ENCODE measurements at places on chromosomes 5 and 9.

GRCh38 chr5:157387683-157388093 lies 72.3 kb upstream of the NIPAL4 start:
- no peak for DNase-seq

DNA sequence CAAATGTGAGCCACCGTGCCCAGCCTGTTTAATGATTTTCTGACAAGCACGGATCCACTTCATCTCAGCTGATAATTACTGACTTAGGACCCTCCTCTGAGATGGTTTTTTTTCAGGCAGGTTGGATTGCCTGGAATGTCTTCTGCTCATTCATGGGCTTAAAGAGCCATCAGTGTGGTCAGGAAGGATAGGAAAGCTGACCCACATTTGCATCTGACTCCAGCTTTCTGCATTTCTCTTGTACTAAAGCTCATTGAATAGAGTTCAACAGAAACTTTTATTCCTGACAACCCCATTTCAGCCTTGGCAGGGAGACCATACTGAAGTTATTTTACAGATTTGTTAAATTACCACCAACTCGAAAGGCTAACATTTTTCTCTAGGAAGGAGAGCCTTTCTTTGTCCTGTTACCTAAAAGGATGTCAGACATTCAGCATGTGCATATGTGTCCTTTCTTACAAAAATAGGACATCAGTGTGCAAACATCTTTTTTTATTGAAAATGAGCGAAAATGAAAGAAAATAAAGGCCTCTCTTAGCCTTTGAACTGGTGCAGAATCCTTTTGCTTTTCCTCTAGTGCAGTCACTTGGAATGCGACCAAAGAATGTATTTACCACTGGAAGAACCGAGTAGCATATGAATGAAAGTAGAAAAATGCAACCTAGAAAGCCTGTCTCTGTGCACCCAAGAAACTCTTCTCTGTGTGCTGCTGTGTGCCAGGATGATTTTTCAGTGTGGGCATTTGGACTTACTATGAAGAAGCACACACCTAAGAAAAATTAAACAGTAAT lies 26.6 kb downstream of the ADCY2 start:
- DNase-seq, result no peak

- no peak for DNase-seq
These were observed 982.0 kb upstream of the ARRDC3 start for GRCh38 chr5:92364986-92365550.

GRCh38 chr5:67050125-67050524 lies 146.5 kb downstream of the CD180 start:
- DNase-seq, result no peak

- DNase-seq, result no peak
These were observed 53.5 kb upstream of the MCCC2 start for GRCh38 chr5:71533615-71534014.

DNA sequence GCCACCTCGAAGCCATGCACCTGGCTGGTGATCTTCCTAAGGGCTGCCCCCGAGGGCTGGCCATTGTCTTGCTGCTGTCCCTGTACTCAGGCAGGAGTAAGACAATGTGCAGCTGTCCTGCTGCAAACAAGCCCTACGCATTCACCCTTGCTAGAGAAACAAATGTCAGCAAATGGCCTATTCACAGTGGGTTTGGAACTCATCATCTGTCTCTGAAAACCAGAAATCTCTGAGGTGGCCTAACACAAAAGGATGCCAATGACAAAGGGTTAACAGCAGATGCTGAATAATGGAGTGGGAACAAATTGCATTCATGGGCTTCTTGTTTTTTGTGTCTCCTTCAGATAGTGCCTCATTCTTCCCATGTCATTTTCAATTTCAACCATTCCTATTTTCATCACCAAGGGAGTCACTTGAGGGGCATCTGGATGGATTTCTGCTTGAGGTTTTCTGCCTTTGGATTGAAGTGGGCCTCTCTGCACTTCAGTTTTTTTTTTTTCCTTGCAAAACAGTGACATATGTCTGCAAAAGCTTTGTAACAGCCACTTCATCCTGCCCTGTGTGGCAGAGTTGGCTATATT lies 261.6 kb upstream of the VLDLR start:
- no peak for DNase-seq

- no peak for DNase-seq
These were observed 136.4 kb upstream of the FBXL7 start for GRCh38 chr5:15363601-15364000.

GRCh38 chr5:5061836-5062235 lies 78.3 kb upstream of the ADAMTS16 start:
- no peak for DNase-seq

GRCh38 chr9:92660266-92660665 lies 9.7 kb downstream of the IPPK start:
- DNase-seq, result no peak

DNA sequence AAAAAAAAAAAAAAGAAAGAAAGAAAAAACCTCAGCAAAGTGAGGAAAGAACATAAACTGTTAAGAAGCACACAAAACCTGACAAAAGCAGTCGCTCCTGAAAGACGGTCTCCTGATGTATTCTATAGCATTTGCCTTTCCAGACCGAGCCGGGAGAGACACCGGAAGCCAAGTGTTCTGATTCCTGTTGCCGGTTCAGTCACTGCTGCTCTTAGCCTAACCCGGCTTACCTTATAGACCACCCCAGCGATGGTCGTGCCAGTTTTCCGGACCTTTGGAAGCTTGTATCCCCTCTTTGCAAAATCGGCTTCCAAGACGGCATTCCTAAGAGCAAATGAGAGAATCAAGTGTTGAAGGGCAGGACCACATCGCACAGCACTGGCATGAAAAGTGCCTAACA lies 630 bp downstream of the PSMB7 start:
- DNase-seq, result no peak

DNA sequence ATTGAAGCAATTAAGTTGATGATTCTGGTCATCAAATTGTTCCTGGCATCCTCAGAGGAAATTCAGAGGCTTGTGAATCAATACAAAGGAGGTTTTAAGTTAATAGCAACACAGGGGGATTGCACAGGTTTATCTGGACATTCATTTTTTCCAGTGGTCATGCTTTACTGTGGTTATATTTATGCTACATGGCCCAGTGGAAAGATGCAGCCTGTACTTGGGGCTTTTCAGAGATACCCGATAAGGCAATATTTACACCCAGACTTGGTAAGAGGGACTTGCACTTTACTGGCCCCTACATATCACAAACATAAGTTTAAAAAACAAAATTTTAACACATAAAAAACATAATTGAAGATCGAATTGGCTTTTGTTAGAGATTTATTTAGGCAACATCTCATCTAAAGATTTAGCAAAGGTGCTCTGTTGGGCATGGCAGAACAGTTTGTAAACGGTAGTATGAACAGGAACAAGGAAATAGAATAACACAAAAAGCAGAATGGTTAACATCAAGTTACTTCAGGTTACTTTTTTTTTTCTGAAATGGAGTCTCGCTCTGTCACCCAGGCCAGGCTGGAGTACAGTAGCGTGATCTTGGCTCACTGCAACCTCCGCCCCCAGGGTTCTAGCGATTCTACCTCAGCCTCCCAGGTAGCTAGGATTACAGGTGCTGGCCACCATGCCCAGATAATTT lies 49.7 kb upstream of the GLDC start:
- DNase-seq, result no peak

GRCh38 chr5:176366232-176366894 lies 1.1 kb downstream of the ARL10 start:
- no peak for DNase-seq

- no peak for DNase-seq
These were observed 654.4 kb upstream of the CDH6 start for GRCh38 chr5:30539004-30539634.

DNA sequence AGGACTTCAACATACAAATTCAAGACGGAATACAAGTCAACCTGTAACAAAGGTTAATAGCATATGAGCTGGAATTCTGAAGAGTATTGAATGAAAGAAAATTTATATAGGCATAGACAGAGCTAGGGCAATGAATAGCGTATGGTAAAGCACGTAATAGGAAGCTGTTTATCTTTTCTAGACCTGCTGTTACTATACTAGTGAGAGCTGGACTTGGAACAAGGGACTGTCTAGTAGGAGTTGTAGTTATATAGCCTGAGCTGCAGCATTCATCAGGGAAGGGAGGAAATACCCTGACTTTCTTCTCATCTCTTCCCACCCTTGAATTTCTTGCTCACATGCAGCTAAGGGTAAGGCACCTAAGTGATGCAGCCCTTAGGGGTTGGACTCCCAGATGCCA lies 67.5 kb upstream of the PRLR start:
- no peak for DNase-seq

- no peak for DNase-seq
These were observed 32.2 kb downstream of the NSA2 start for GRCh38 chr5:74798977-74799911.

DNA sequence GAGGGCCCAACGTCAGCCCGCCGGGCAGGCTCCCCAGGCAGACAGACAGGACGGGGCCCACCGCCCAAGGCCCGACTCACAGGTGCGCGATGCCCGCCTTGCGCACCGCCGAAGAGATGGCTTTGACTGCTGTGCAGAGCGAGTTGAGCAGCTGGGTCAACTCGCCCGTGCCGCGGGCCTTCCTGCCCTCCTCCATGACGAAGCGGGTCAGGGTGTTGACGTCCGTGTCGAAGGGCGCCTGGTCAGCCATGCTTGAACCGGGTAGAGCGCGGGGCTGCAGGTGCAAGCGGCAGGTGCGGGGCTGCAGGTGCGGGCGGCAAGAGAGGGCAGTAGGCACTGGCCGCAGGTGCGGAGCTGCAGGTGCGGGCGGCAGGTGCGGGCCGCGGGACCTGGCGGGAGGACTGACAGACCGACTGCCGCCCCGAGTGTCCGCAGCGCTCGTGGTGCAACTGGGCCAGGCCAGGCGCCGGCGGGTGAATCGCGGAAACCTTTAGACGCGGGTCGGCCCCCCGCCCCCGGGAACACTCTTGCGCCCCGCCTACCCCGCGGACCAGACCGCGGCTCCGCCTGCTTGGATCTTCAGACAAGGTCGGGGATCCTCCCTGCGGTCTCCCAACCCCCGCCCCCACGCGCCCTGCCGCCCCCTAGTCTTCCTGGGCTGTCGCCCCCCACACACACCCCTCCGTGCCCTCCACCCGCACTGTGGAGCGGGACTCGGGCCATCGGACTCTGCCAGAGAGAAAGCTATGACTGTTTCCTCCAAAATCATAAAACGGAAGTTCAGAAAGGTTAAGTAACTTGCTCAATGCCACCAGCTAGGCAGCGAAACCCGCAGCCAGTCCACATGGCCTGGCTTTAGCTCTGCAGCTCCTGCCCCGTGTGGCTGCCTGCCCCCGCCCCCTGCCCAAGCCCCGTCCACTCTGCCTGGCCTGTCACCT lies at the start of gene FBP1:
Gene FBP1 (minus strand): TSS at position 458 of the 938 bp plus-strand sequence. CDS start 208 bp downstream, at position 250.
- DNase-seq, result no peak

GRCh38 chr5:14277385-14278320 lies 134.5 kb downstream of the TRIO start:
- DNase-seq, result no peak
